ENCODE measurements at places on chromosomes 4 and X. TPM values are rescaled to one million over a fixed set of nuclear protein-coding genes. Genes with fewer than 3 reads are reported as not detected.

DNA sequence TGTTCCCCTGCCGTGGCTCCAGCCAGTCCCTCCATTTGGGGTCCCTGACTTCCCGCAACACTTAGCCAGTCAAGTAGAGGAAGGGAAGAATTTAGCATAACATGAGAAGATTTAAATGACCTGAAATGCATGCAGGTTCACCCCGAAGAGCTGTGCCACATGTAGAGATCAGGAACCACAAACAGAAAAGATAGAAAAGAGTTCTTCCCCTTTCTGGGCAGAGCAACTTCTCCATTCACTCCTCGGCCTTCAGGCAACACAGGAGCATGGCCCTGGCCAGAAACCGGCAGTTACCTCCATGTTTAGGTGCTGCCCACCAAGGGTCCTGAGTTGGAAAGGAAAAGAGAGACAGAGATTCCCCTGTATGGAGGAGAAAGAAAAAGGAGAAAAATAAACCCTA, 5.2 kb downstream of the NLRP2B start:
- H3K4me1 ChIP-seq = no peaks in the 10 kb centered on the region
- no peak for DNase-seq
- H3K4me3 ChIP-seq = no peak overlapping the region
- H3K27ac ChIP-seq = no peak overlapping the region
- no peaks in the 10 kb centered on the region for H3K36me3 ChIP-seq

GRCh38 chr4:3041192-3042142, 32.9 kb downstream of the HTT-AS start:
- H3K4me1 ChIP-seq = peaks cover 29% of the 10 kb centered on the region
- H3K27me3 ChIP-seq = peaks cover 13% of the 10 kb centered on the region
- DNase-seq = peak; percentile 13
- peak overlapping the region; percentile 32 for H3K27ac ChIP-seq

DNA sequence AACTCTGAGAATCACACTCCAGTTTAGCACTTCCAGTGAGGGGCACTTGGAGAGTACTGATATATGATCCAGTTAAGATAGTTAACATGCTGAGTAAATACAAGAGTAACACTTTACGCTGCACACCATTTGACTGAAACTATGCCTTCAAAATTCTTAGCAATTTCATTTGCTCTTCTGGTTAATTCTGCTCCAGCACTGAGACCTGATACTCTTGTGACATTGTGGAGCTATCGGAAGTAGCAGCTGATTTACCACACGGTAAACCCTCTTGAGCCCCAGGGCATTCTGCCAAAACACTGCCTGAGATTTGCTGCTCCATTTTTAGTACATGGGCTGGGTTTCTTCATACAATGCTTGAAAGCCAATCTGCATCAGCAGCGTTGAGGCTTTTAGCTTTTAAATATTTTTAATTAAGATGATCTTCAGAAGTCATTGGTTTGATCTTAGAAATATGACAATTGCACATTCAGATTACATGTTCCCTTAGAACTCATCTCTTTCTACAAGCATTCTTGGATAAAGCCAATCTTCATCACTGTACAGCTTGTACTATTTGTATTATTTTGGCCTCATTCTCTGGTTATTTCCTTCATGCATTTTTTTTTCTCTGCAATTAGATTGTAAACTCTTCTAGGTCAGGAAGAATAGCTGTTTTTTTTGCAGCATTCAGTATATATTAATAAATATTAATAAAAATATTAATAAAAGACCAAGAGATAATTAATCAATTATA, 67.8 kb upstream of the ETNPPL start:
- DNase-seq = no peak
- H3K4me3 ChIP-seq = no peak overlapping the region
- peaks cover 35% of the 10 kb centered on the region for H3K27me3 ChIP-seq
- no peak overlapping the region for H3K27ac ChIP-seq
- H3K4me1 ChIP-seq = no peaks in the 10 kb centered on the region

- H3K4me1 ChIP-seq = peaks cover 5% of the 10 kb centered on the region
- DNase-seq = no peak
- H3K4me3 ChIP-seq = no peak overlapping the region
- H3K36me3 ChIP-seq = peaks cover 2% of the 10 kb centered on the region
- no peak overlapping the region for H3K27ac ChIP-seq
Observed at GRCh38 chrX:133726211-133726630, 259.2 kb downstream of the GPC3 start.

DNA sequence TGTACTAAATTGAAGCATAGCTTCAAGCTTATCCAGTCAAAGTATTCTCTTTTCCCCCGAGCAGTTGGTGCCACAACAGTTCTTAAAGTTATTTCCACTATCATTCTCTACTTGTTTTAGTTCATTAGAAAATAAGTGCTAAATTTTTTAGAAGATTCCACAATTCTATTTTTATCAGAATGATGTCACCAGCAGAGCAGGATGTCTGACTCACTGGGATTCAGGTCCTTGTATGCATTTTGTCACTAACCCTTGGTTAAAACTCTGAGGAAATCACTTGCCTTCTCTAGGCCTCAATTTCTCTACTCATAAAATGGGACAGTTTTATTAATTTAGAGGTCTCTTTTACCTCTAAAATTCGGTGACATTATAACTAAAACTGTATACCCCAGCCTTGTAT, 3.4 kb downstream of the DDX53 start:
- no peaks in the 10 kb centered on the region for H3K36me3 ChIP-seq
- H3K27me3 ChIP-seq = no peaks in the 10 kb centered on the region
- DNase-seq = no peak
- no peak overlapping the region for H3K4me3 ChIP-seq
- H3K4me1 ChIP-seq = no peaks in the 10 kb centered on the region

DNA sequence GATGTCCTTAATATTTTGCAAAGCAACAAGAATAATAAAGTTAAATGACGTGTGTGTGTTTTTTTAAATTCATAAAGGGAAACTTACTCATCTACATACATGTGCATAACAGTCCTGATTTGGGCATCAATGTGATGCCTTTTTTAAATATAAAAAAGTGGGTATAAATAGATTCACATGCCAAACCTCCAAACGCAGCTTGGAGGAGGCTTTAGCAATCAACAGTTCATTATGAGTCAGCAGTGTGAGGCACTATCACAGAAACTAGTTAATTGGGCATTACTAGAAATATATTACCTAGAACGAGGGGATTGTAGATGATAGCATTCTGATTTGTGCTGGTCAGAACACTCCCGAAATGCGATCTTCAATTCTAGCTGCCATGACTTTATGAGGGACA, 115.1 kb downstream of the HS6ST2 start:
- DNase-seq = no peak
- no peak overlapping the region for H3K4me3 ChIP-seq
- no peaks in the 10 kb centered on the region for H3K36me3 ChIP-seq
- H3K27me3 ChIP-seq = no peaks in the 10 kb centered on the region
- no peaks in the 10 kb centered on the region for H3K4me1 ChIP-seq

- H3K36me3 ChIP-seq = peaks cover 5% of the 10 kb centered on the region
- no peaks in the 10 kb centered on the region for H3K27me3 ChIP-seq
- H3K4me3 ChIP-seq = no peak overlapping the region
Observed at GRCh38 chrX:55007656-55008055, 7.5 kb downstream of the APEX2 start.

GRCh38 chr4:41024556-41025491, 189.5 kb downstream of the APBB2 start:
- no peaks in the 10 kb centered on the region for H3K36me3 ChIP-seq
- H3K27ac ChIP-seq = no peak overlapping the region
- no peak overlapping the region for H3K4me3 ChIP-seq
- H3K27me3 ChIP-seq = no peaks in the 10 kb centered on the region
- no peaks in the 10 kb centered on the region for H3K4me1 ChIP-seq

The RNF212 gene
- 2.6 TPM for total RNA-seq

The CCKAR gene
- total RNA-seq = not detected

The PAK3 gene
- total RNA-seq = 2.7 TPM

The USP17L10 gene
- total RNA-seq = not detected

The ETNPPL gene
- not detected for total RNA-seq

Data from T-helper 17 cell (primary cell).